ENCODE measurements at places on chromosomes 2 and 18.

DNA sequence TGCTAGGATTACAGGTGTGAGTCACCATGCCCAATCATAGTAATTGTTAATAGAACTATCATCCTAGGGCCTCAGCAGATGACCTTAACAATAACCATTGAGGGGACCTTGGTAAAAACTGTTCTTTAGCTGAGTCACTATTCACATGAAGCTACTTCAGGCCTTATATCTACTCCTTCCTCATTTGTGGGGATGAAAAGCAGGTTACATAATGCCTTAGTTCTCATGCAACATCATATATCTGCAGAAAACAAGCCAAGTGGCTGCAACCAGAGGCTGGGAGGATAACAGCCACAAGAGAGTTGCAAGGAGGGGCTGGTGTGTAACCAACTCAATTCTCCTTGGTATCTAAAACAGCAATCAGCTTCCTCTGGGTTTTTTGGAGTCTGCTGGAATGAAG is 445.4 kb downstream of the NBAS start:
- no peak for DNase-seq

DNA sequence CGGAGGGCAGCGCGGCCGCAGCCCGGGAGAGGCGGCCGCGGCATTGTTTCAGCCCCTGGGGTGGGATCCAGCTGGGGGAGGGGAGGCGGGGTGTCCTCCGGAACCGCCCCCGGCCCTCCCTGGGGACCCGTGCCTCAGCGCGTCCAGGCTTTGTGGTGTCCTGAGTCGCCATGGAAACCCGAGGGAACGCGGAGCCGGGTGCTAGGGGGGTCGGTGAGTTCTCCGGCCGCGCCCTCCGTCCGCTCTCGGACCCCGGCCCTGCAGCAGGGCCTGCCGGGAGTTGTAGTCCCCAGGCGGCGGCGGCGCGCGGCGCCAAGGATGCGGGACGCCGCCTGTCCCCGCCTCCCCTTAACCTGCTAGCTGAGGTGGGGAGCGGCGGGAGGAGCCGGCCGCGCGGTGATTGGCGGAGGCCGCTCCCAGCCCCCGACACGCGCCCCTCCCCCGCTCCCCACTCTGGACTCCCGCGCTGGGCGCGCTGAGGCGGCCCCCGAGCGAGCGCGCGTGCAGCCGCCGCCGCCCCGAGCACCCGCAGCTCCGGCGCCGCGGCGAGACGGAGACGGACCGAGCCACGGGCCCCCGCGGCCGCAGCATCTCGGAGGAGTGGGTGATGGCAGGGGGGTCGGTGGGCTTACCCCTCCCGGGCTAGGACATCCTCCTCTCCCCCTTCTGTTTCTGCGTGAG is at the start of gene DPYSL5:
DPYSL5 (plus strand) TSS at position 478 of the 681 bp plus-strand sequence. CDS start 50,368 bp downstream, outside the sequence.
- no peak for DNase-seq

GRCh38 chr2:238561230-238561629 is 134.5 kb downstream of the ASB1 start:
- DNase-seq = no peak

DNA sequence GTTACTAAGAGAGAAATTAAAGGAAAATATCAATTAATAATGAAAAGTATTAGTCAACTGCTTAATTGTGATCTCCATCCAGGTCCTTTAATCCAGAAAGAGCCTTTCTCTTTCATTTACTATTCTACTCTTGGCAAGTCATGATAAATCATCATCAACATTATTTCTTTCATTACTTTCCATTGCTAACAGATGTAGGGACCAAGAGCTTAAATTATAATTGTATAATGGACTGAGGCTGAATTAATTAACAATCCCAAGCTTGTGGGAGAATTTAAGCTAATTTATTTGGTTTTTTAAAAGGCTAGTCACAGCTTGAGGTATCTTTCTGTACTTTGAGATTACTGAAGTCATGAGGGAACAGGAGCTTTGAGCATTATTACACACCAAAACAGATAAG is 223.9 kb downstream of the ERBB4 start:
- DNase-seq = no peak

- peak; percentile 14 for DNase-seq
Observed at GRCh38 chr2:231228223-231228622, 29.8 kb downstream of the ARMC9 start.

DNA sequence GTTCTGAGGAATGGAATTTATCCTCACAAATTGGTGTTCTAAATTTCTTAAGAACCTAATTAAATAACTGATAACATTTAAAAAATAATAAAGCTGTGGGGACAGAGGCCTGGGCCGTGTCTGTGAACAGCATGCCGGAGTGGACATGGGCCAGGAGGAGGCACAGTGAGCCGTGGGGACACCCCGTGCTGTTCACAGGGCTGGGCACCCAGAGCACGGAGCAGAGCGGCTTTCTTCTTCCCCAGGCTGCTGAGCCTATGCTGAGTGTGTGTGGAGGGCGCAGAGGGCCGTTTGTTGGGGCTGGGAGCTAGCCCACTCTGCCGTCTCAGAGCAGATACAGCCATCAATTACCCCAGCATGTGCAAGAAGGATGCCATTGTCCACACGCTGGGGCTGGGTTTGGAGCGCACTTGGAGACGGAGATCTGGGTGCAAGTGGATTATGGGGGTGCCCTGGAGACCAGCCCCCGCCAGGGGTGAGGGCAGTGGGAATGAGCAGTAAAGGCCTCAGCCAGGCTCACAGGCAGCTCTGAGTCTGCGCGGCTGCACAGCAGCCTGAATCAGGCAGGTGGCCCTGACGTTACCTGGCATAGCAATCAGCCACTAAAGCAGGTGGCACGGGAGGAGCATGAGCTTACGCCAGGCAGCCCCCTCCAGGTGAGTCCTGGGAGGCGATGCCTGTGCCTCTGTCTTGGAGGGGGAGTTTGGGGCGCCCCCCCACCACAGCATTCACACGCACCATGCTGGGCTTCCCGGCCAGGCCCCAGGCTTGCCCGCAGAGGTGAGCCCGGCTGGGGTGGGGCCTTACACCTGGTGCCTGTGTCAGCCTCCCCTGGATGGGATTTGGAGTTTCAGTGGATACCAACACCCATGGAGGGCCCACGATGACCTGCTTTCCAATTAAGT is 52.1 kb upstream of the SLC66A3 start:
- no peak for DNase-seq

GRCh38 chr2:7881063-7881462 is 800.8 kb upstream of the ID2 start:
- DNase-seq = no peak

GRCh38 chr2:98884658-98885057 is 51.4 kb downstream of the CRACDL start:
- DNase-seq = no peak

DNA sequence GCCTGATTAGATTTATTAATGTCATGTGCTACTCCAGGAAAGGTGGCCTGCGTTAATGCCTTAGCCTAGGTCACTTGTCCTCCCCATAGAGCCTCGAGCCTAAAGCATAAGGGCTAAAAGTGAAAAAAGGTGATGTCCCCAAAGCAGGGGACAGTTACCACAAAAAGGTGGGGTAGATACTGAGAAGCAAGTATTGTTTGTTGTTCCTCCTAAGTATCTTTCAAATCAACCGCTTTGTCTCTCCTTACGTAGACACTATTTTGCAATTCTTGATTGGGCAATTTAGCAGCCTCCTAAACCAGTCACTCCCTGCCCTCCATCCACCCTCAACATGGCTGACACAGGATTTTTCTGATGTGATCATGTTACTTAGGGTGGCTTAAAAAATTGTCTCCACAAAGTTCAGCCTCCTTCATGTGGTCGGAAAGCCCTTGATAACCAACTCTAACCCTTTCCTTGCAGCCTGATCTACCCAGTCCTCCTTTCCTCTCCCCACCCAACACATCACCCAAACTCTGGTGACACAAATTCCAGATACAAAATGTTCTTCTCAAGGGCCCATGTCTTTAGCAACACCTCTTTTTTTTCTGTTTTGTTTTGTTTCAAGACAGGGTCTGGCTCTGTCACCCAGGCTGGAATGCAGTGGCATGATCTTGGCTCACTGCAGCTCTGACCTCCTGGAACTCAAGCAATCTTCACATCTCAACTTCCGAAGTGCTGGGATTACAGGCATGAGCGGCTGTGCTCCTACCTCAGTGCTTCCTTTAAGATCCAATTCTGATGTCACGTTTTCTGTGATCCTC is 6.9 kb downstream of the INHA start:
- DNase-seq = no peak

DNA sequence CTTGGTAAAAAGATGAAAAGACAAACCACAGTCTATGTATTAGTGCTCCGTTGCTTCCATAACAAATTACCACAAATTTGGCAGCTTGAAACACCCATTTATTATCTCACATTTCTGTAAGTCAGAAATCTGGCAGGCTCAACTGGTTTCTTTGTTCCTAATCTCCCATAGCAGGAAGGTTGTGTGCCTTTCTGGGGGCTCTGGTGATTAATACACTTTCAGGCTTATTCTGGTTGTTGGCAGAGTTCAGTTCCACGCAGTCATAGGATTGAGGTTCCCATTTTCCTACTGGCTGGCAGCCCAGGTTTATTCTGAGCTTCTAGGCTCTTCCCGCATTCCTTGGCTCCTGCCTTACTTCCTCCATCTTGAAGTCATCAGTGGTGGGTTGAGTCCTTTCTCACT is 189.3 kb downstream of the ANAPC1 start:
- DNase-seq = no peak

GRCh38 chr2:149799013-149799705 is 211.6 kb upstream of the MMADHC start:
- no peak for DNase-seq

GRCh38 chr18:79598633-79599175 is 80.9 kb upstream of the CTDP1 start:
- DNase-seq = no peak

DNA sequence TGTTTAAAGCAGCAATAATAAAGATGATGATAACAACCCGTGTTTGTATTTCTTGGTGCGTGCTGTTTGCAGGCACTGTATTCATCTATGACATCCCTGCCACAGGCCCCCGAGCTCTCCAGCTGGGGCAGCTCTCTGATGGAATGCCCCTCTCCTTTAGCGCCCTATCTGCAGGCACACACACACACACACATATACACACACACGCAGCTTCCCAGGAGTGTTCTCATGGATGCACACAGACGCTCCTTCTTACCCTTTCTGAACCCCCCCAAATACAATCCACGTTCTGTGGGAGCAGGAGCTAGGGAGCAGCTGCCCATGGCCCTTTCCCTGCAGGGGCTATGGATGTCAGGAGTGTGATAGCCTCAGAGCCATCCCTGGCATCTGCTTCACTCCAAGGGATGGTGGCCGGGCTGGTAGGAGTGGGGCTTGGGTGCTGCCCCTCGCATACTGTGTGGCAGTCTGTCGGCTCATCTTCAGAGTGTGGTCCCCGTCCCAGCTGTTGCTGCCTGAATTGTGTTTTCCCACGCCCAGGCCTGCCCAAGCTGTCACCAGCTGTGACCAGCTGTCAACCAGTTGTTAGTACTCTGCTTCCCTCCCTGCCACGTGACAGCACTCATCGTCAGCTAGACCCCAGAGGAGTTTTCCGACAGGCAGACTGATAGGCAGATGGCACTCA is 50.8 kb upstream of the MYCN start:
- no peak for DNase-seq

DNA sequence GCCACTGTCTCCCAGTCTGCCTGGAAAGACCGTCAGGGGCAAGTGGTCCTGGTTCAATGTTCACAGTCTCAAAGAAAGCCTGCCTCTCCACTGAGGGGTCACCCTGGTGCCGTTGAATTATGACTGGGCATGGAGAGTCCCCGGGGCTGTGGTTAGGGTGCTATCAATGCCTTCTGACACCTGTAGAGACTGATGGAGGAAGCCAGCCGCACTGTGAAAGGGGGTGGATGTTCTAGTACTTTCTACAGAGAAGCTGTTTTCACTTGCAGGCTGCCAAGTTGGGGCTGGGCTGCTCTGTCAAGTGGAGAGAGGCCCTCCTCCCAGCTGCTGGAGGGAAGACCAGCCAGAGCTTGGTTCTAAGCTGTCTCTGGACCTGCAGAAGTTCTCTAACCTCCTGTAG is 80.5 kb downstream of the BCL2L11 start:
- DNase-seq = no peak

- DNase-seq = no peak
Observed at GRCh38 chr2:119179202-119179601, 20.7 kb upstream of the C1QL2 start.

- peak; percentile 36 for DNase-seq
Observed at GRCh38 chr2:237935740-237936452, 30.9 kb upstream of the UBE2F start.

- no peak for DNase-seq
Observed at GRCh38 chr18:75109819-75110218, 99.1 kb downstream of the PTGR3 start.

DNA sequence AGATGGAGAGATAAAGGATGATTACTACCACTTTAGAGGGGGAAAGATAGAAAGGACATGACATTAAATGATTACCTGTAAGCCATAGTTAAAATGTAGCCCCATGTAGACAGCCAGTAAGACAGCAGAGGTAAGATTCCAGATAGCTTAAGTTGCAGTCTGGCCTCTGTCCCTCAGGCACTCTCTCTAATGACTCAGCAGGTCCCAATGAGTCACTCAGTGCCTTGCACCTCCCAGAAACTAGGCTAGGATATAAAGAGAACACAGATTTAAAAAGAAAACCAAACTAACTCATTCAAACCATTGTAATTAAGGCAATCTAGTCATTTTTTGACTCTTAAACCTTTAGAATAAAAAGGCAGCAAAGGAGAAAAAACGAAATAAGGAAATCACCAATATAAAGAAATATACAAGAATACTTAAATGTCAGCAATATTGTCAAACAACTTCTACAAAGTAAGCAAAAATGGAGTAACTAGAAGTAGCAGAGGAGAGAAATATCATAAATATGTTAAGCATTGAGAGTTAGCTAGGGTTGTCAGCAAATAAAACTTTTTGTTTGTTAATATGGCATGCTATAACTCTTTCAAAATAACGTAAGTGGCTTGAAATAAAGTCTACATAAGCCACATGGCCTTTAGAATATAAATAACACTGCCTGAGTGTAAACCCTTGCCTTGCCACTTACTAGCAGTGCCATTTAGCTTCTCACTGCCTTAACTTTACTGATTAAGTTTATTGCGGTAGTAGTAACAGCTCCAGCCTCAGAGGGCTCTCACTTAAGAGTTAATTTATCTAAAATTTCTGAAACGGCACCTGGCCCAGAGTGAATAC is 48.5 kb downstream of the SOCS6 start:
- no peak for DNase-seq

DNA sequence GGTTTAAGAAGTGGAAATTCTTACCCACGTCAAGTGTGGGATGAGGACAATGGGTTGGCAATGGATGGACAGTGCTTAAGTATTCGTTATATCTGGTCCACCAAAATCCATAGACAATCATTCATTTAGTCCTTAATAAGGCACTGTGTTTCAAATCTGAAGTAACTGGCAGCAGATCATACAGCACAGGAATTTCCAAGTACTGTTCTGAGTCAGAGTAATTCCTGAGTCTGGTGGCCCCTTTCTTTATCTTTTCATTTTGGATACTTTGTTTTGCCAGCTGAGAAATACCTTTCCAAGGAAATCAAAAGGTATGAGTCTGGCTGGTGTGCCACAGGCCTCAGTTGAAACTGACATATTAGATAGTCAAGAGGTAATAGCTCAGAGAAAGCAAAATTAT is 31.4 kb upstream of the CCDC102B start:
- DNase-seq = no peak

DNA sequence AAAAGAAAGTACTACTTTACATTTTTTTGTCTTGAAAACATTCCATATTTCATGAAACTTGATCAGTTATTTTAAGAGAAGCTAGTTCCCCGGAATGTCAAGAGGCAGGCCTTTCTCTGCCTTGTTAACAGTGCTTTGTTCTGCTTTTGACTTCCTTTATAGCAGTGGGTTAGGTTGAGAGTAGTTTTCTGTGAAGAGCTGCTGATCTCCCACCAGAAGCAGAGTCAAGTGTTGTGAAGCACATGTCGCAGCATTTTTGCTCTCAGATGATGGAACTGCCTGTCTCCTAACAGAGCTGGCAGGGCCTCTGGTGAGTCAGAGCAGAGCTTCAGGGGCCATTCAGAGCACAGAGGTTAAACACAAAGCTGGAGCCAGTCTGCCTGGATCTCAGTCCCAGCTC is 871.8 kb downstream of the SLC4A3 start:
- DNase-seq = no peak
